ENCODE measurements at places on chromosomes 4 and X.

DNA sequence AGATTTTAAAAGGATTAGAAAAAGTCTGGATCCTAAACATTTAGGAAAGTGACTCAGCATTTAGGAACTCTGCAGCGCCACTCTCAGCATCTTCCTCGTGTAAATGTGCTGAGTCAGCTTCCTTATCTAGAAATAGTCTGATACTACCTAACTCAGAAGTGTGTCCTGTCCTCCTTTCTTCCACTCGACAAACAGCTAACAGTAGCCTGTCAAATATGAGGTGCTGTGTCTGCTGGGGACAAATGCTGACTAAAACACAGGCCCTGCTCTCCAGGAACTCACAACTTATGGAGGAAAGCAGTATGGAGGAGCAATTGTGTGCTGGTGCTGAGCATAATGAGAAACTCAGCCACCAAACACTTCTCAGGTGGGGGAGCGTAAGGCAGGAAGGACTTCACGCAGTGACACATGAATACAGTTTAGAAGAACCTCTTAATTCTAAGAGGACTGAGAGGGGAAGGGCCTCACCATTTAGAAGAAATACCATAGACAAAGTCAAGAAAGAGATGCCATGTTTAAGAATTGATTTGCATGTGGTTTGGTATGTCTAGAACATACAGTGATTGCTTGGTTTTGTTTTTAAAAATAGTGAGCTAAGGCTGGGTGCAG is 125.3 kb downstream of the SOWAHB start:
- peak; percentile 28 for DNase-seq

GRCh38 chrX:154526901-154527675 is 11.1 kb upstream of the FAM3A start:
- peak; percentile 36 for DNase-seq

DNA sequence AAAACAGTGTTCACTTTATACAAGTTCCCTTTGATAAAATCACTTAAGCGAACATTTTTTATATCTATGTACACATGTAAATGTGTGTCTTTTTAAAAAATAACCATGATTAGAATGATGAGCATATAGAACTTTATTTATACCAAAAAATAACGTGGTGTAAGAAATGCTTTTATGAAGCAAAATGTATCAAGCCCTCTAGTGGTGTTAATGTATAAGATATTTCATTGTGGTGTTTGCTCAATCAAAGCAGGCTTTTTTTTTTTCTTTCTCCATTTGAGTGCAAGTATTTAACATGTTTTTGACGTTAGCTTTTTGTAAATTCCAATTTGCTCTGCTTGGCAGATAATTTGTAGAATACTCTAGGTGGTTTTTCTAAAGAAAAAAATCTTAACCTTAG is 2092.4 kb upstream of the TENM3 start:
- no peak for DNase-seq

GRCh38 chrX:149648932-149649331 is 17.3 kb upstream of the TMEM185A start:
- DNase-seq = no peak

- no peak for DNase-seq
Observed at GRCh38 chr4:82919386-82919785, 18.9 kb downstream of the THAP9 start.

- no peak for DNase-seq
Observed at GRCh38 chr4:6195602-6196319, 4.6 kb downstream of the JAKMIP1 start.

DNA sequence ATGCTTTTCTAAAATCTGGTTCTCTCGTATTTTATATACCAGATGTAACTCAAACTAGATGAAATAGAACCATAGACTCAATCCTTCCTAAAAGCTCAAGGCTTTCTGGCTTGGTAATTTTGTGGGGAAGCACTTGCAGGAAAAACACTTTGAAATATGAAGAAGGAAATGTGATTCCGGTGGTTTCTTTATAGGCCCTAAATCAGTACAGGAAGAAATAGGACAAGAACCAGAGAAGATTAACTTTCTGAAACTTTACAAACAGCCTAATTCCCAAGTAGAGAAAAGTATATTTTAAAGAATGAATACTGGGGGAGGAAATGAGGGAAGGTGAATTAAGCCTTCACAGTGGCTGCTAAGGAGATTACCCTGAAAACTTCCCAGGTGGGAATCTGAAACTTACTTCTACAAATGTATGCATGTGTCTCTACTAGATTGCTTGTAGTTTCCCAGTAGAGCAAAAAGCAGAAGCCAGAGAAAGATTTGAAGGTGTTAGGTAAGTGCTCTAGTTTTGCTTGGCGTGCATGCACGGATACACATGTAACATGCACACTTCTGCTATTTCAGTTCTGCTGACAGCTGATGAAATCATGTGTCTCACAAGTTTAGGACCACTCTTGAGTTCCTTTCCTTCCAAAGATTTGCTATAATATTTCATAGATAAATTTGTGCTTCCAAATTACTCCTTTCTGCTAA is 92.1 kb downstream of the AFF1 start:
- peak; percentile 91 for DNase-seq

GRCh38 chr4:145679520-145679919 is 426 bp upstream of the C4orf51 start:
- no peak for DNase-seq

GRCh38 chr4:150743564-150744342 is 161.8 kb downstream of the MAB21L2 start:
- peak; percentile 4 for DNase-seq

- no peak for DNase-seq
Observed at GRCh38 chr4:535924-536281, 36.9 kb downstream of the PIGG start.

GRCh38 chr4:37742149-37742548 is 56.0 kb upstream of the RELL1 start:
- no peak for DNase-seq

- no peak for DNase-seq
Observed at GRCh38 chr4:25949173-25949748, 35.2 kb downstream of the SMIM20 start.

DNA sequence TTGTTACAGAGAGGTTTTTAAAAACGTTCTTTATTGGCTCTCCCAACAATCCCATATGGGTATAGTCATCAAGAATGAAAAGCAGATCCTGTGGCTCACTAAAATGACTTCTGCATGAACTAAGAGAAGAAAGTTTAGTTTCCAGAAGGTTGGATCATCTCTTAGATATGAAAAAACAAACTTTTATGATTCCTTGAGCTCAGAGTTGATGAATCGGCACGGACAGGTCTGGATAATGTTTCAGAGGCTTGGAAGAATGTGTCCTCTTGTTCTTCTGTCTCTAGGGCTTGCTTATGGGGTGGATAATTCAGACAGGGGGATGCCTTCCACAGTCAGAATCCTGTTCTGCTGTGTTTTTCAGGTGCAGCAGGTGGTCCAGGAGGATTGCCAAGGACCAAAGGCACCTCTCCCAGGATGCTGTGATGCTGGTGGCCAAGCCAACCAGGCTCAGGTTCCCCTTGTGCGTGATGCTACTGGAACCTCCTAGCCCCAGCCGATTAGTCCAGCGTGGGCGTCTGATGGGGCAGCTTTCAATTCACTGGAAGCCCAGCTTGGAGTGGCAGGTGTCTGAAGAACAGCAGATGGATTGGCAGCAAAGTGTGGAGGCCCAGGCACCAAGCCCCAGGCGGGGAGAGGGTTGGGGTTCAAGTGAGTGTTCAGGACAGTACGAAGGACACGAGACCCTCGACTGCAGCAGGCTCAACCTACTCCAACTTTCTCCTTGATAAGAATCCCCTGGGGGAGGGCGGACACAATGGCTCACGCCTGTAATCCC is 30.3 kb downstream of the CCKAR start:
- no peak for DNase-seq

- DNase-seq = no peak
Observed at GRCh38 chr4:76996445-76996844, 46.9 kb downstream of the SEPTIN11 start.

- DNase-seq = no peak
Observed at GRCh38 chrX:151729056-151729725, 5.4 kb upstream of the CNGA2 start.

GRCh38 chr4:37970702-37971101 is 10.5 kb downstream of the PTTG2 start:
- no peak for DNase-seq

DNA sequence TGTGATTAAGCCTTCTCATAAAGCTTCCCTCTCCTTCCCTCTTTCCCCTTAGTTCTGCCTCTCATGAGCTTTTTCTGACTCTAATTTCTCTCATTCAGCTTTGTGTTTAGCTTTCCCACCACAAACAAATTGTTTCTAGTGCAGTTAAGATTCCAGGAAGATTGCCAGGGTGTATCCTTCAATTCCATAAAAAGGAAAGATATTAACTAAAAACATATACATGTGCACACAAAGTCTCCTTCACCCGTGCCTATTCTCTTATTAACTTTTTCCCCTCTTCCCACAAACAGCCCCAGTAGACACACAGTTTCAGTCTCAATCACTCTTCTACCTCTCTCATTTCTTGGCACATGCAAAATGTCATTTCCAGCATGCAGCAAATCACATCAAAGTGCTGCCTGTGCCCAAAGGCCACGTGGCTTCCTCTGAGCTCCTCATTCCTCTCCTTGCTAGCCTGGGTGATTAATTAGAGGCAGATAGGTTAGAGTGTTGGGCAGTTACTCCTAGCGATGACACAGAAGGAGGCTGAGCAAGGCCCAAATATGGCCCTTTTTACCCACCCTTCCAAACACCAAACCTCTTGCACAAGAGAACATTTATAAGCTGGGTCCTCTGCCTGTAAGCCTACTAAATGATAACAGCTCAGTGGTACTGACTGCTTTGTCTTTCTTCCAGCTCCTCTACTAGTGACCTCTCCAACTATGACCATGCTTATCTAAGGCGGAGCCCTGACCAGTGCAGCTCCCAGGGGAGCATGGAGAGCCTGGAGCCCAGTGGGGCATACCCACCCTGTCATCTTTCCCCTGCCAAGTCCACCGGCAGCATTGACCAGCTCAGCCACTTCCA is 159.6 kb downstream of the SOWAHB start:
- DNase-seq = peak; percentile 30

DNA sequence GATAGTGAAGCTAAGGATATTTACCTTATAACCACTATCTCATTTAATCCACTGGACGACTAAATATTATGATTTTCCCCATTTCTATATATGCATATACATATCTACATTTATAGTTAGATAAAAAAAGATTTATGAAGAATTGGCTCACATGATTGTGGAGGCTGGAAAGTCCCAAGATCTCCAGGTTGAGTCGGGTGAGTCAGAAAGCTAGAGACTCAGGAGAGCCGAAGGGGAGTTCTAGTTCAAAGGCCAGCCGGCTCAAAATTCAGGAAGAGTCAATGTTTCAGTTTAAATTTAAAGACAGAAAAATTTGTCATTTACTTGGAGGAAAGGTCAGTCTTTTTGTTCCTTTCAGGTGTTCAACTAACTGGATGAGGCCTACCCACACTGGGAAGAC is 158.2 kb upstream of the CPEB2 start:
- DNase-seq = no peak

DNA sequence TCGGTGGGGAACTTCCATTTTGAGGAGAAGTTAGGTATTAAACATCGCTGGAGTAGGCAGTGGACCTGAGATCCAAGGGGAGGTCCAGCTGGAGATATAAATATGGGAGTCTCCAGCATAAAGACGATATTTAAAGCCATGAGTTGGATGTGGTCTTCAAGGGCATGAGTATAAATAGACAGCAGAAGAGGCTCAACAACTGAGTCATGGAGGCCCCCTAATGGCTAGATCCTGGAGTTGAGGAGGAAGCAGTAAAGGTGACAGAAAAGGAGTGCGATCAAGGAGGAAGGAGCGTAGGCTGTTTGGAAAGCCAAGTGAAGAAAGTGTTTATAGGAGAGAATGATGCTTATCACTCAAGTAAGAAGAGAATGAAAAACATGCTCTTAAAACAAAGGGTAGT is 18.1 kb upstream of the APBB2 start:
- no peak for DNase-seq

DNA sequence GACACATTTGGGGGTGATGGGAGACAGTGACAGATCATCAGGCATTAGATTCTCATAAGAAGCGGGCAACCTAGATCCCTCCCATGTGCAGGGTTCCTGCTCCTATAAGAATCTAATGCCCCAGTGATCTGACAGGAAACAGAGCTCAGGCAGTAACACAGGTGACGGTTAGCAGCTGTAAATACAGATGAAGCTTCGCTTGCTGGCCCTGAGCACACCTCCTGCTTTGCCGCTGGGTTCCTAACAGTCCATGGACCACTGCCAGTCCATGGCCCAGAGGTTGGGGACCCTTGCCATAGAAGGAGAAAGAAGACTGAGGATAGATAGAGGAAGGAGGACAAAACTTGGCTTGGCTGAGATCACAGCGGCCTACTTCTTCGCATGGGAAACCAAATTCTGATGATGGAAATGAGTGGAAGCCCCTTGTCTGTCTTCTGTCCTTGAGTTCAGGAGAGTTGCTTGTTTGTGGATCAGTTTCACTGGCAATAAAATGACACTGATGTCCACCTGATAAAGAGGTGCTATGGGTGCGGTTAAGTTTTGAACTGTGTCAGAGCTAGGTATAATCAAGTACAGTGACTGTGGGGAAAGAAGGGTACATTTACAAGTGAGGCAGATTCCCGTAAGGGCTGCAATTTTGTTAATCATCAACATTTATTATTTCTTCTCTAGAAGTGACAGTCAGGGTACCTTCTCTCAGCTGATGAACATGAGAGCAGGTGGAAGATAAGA is 1.7 kb upstream of the TIFA start:
- DNase-seq = no peak

DNA sequence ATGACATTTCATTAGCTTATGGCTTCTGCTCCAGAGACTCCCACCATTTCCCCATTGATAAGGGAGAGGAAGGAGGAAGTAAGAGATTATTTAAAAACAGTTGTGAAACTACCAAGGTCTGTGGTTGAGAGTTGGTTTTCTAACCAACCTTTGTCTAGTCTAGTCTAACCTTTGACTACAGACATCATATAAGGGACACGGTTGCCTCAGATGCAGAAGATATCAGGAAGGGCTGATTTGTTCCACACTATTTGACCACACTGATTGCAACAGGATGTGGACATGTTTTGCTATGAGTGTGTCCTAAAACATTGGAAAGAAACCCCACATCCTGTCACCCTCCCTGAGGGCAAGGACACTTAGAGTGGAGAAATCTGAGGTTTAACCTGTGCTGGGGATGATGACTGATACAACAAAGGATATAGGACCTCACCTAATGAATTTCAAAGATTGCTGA is 53.0 kb downstream of the COQ2 start:
- peak; percentile 88 for DNase-seq

DNA sequence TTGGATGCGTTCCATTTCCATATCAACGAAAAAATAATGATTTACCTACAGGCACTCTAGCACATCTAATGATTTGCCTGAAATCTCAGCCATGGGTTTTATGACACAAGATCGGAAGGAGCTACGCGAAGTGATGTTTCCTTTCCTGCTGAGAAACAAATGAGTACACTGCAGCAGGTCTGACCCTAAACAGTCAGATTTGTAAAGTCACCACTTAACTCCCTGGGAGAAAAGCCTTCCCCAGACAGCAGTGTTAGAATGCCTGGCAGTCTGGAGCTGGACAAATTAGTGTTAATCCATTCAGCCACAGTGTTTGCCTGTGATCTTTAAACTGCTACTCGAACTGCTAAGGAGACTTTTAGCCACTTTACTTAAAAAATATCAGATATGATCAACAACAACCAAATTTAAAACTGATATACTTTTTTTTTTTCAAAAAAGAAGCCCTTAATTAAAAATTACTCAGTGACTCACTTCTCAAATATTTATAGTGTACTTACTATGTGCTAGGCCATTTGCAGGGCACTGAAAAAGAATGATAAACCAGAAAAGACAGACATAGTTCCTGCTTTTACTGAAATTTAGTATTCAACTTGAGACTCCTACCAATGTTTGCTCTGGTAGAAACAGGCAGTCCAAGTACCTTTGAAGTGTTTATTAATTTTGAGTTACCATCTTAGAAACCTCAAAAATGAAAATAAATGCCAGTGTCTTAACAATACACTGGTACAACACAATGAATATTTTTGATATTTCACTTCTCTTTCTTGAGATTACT is 104.5 kb downstream of the SHISA3 start:
- DNase-seq = no peak

- DNase-seq = no peak
Observed at GRCh38 chr4:103012060-103012459, 7.4 kb downstream of the SLC9B1 start.

Data from GM12878 (cell line).